ENCODE measurements at places on chromosomes 7 and 10. TPM values are rescaled to one million over a fixed set of nuclear protein-coding genes. Genes with fewer than 3 reads are reported as not detected.

The CTBP2 gene
- 6.9 TPM for total RNA-seq

The AGR2 gene
- not detected for total RNA-seq

The AKR1B15 gene
- total RNA-seq = not detected

The MMD2 gene
- not detected for total RNA-seq

The BBIP1 gene
- total RNA-seq = 10.4 TPM

The LIPM gene
- not detected for total RNA-seq

All from liver (tissue), 10 donors.